ENCODE measurements at places on chromosomes 5 and 9.

DNA sequence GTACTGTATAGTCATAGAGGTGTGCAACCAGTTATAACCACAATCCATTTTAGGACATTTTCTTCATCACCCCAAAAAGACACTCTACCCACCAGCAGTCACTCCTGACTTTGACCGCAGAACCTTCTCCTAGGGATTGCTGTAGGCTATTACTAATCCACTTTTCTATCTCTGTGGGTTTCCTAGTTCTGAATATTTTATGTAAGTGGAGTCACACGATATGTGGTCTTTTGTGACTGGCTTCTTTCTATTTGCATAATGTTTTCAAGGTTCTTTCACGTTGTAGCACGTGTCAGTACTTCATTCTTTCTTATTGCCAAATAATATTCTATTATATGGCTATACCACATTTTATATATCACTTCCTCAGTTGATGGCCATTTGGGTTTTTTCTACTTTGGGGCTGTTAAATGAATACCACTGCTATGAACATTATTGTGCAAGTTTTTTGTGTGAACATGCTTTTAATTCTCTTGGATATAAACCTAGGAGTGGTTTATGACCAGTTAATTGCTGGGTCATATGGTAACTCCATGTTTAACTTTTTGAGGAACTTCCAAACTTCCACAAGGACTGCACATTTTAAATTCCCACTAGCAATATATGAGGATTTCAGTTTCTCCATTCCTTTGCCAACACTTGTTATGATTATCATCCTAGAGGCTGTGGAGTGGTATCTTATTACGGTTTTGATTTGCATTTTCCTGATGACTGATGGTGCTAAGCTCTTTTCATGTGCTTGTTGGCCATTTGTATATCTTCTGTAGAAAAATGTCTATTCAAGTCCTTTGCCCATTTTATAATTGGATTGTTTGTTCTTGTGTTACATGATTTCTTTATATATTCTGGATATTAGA lies 37.8 kb downstream of the MRRF start:
- no peak for DNase-seq

DNA sequence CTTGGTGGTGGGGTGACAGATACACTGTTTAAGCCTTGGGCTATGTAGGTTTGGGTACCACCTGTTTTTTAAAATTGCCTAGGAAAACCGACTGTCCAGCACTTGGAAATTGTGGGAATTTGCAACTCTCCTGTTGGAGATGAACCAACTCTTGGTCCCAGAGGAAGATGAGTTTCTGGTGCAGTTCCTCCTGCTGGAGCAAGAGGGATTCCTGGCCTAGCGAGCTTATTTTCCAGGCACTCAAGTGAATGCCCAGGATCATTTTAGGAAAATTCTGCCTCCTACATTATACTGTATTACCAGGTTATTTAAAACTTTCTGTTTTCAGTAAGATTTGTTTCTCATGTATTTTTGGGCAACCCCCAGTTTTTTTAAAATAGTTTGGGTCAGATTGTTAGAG lies 33.7 kb downstream of the AP3S1 start:
- DNase-seq: no peak

DNA sequence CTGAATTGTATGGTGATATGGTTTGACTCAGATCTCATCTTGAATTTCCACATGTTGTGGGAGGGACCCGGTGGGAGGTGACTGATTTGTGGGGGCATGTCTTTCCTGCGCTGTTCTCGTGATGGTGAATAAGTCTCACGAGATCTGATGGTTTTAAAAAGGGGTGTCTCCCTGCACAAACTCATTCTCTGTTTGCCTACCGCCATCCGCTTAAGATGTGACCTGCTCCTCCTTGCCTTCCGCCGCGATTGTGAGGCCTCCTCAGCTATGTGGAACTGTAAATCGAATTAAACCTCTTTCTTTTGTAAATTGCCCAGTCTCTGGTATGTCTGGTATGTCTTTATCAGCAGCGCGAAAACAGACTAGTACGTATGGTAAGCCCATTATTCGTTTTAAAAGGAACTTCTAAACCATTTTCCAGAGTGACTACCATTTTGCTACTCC lies 48.7 kb downstream of the SLC36A1 start:
- no peak for DNase-seq

DNA sequence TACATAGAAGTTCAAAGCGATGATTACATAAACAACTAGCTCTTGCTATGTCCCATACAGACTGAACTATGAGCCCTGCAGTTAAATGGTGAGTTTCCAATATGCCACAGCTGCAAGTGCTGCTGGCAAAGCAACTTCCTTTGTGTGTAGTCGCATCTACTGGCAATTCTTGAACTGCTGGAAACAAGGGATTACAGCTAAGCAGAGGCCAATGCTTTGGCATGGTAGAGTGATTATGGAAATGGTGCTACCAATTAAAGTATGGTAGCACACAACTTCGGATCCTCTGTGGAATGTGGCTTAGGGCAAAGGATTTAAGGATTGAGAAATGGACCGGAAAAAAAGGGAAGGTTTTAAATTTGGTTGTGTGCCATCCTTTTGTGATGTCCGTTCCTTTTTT lies 856.6 kb downstream of the MAT2B start:
- DNase-seq: no peak

GRCh38 chr5:56037531-56038010 lies 42.8 kb upstream of the IL6ST start:
- DNase-seq: no peak

DNA sequence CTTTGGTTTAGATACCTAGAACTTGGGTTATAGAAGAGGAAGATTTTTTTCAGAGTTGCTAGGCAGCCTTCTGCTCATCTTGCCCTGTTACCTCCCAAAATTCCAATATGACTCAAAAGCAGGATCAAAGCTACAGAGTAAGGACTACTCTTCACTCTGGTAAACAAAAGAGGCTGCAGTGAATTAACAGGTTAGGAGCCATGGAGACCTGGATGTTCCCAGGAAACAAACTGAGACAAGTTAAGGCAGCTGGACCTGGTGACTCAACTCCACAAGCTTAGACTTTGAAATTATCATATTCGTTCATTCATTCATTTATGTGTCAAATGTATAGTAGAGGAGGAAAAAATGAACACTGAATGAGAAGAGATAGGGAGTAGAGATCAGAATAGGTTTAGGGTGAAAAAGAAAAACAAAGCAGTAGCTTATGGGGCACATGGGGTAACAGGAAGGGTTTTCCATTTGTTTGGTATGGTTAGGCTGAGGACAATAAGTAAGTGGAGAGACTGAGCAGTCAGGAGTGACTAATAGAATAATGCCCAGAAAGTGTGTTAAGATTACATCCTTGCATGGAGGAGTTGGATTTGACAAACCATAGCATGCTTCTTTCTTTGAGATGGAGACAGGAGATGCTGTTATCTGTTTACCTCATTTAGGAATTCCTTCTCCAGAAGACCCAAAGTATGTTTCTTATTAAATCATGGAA lies 464.0 kb upstream of the ZNF608 start:
- no peak for DNase-seq

DNA sequence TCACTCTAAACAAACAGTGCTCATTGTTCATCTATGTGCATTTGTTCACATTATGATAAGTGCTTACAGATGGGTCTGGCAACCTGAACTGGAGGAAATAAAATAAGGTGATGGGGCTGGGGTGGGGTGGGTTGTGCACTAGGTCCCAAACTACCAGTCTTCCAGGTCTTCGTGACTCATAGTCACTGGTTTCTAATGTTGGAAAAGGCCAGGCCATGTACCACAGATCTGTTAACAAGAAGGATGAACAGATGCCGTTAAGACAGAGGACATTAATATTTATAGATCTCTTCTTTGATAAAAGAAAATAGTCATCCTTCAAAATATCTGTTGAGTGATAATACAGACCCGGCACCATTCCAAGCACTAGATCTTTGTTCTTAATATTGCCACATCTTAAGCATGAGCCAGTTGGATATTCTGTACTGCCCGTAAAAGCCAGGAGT lies 71.4 kb upstream of the STARD4 start:
- DNase-seq: peak; percentile 45

GRCh38 chr5:143694357-143694756 lies 117.6 kb upstream of the HMHB1 start:
- no peak for DNase-seq

DNA sequence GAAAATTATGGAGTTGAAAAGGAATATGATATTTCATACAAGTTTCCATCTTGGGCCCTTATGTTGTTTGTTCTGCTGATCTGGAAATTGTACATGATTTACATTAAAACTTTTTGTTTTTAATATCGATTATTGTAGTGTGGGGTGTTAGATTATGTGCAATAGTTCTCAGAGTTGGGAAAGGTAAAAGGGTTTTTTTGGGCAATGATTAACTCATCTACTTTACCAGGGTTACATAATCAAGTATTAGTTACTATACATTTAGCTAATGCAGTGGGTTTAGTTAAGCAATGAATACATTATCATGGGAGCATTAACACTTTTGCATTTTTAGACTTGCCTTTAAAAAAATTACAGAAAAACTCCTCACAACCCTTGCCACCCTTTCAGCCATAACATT lies 134.0 kb downstream of the ZSWIM6 start:
- no peak for DNase-seq

DNA sequence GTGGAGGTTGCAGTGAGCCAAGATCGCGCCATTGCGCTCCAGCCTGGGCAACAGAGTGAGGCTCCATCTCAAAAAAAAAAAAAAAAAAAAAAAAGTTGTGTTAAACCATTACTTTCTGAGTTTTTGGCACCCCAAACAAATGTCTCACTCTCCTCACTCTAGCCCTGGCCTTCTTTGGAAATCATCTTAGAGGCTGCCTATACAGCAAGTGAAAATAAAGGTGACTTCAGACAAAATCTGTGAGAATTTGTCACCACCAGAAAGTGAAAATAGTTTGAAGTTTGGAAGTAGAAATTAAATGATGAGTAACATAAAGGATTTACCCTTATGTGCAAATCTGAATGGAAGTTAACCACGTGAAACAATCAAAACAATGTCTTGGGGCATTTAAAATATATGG lies 7.2 kb upstream of the ZNF131 start:
- no peak for DNase-seq
